H9 (cell line): ENCODE measurements at places on chromosomes 7 and 10. TPM values are rescaled to one million over a fixed set of nuclear protein-coding genes. Genes with fewer than 3 reads are reported as not detected.

The C10orf62 gene
- 0.31 TPM in 1 of 2 replicates, not detected in the other for total RNA-seq

The UPP1 gene
- total RNA-seq = 34.2 and 36.4 TPM in 2 replicates

The FANK1 gene
- total RNA-seq = 0.39 and 0.68 TPM in 2 replicates

The ZNF25 gene
- total RNA-seq = 0.83 TPM in 2 replicates

The HMX3 gene
- 0.20 TPM in 1 of 2 replicates, not detected in the other for total RNA-seq

The STEAP1 gene
- 3.7 and 4.1 TPM in 2 replicates for total RNA-seq

The FGL2 gene
- total RNA-seq = not detected in 2 replicates

The TRPV5 gene
- not detected in 2 replicates for total RNA-seq

The FRMD4A gene
- total RNA-seq = 19.6 and 21.3 TPM in 2 replicates

The PIK3CG gene
- not detected in 2 replicates for total RNA-seq

The TEX36 gene
- not detected in 2 replicates for total RNA-seq

The NKX1-2 gene
- 14.9 and 15.3 TPM in 2 replicates for total RNA-seq

The SLC26A3 gene
- total RNA-seq = not detected in 2 replicates

The SLC18A3 gene
- total RNA-seq = not detected in 2 replicates

The FBH1 gene
- 50.8 and 52.2 TPM in 2 replicates for total RNA-seq

The FEZF1 gene
- total RNA-seq = 37.8 and 41.5 TPM in 2 replicates

The ADRB1 gene
- total RNA-seq = 0.13 TPM in 1 of 2 replicates, not detected in the other

The P4HA1 gene
- total RNA-seq = 47.8 and 48.6 TPM in 2 replicates

The PDE1C gene
- 0.17 and 0.31 TPM in 2 replicates for total RNA-seq

The POM121C gene
- total RNA-seq = 70.5 and 72.7 TPM in 2 replicates
